ENCODE measurements at places on chromosomes 4 and X.
A peak's percentile ranks its signal among the peaks of the same experiment; 100 is the strongest.

- DNase-seq, result no peak
These were observed 77.8 kb downstream of the GALNTL6 start for GRCh38 chr4:171891038-171891437.

DNA sequence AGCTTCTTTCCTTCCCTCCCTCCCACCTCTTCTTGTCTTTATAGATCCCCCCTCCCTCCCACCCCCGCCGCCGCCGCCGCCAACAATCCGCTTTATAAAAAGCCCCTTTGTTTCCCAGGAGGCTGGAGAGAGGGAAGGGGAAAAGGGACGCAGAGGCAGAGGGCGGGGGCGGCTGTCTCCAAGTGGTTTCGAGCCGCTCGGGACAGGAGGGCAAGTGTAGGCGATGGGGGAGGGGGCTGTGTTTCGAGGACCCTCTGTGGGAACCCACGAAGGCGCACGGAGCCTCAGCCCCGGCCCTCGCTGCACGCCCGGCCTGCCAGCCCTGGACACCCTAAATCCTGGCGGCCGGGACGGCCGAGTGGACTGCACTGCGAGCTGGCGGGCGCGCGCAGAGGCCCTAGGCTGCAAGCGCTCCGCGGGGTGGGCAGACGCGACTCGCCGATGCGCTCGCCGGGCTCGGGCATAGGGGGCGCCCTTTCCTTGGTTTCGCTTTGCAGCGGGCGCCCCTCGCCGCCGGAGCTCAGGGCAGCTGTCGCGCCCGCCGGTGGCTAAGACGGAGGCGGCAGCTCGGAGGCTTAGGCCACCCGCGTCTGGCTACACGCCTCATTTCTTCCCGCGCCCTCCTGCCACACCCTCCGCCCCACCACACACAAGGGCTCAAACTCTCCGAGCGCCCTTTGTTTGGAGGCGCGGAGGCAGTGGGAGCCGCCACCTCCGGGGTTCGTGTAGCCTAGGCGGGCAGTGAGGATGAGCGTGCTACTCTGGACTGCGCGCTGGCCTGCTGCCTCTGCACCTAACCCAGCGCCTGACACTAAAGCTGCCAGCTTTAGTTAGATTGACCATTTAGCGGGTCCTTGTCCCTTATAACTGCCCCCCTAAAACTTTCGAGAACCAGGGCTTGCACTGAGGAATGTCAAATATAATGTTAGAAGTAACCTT is 2.2 kb downstream of the MAMLD1 start:
- peak; percentile 63 for DNase-seq

GRCh38 chr4:31114816-31115215 is 394.6 kb downstream of the PCDH7 start:
- DNase-seq, result no peak

DNA sequence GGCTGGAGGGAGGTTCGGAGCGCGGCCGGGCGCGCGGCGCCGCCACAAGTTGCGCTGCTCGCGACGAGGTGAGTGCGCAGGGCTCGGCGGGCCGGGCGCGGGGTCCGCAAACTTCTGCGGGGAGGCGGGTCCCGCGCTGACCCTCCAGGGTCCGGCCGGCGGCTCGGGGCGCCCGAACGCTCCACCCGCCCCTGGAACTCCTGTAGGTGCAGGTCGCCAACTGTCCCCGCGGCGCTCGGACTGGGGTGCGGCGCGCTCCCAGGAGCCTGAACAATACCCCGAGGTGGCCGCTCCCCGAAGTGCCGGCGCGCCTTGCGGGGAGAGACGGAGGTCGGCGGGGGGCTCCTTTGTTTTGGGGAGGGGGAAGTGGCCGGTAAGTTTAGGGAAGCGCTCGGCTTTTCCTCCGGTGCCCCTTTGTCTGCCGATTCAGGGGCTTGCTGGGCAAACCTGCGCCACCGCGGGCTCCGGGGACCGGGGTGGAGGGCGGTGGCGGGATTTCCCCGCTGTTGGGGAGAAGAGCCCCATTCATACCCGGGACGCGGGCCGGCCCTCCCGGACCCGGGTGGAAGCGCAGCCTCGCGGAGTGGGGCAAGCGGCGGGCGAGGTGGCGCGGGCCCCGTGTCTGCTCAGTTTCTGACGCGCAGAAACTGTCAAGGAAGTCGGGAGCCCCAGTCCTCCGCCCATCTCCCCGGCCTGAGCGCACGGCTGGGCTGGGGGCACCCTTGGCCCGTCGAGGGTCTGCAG is 694 bp downstream of the TBL1X start:
- no peak for DNase-seq

DNA sequence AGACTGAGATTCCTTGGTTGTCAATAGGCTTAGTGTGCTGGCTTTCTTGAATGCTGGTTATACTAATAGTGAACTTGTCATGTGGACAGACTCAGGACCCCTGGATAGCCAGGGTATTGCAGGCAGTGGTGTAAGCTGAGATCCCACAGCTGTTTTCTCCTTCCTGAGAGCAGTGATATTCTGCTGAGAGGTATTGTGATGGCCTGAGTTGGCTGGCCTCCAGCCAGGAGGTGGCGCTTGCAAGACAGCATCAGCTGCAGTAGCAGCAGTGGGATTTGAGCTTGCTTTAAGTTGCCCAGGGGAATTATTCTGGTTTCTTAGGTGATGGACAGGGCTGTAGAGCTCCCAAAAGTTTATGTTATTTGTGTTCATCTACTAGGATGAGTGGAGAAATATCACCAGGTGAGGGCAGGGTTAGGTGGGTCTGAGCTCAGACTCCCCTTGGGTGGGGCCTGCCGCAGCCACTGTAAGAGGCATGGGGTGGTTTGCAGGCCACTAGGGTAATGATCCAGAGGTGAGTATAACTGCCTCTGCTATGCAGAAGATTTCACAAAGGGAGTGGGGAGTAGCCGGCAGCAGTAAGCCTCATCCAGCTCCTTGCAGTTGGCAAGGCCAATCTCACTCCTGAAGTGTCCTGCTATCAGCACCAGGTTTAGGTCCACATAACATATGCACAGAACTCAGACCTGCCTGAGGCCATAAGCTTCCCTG is 66.2 kb downstream of the IL15 start:
- DNase-seq, result no peak

- no peak for DNase-seq
These were observed 65.7 kb upstream of the ARHGAP24 start for GRCh38 chr4:85409251-85409650.

- DNase-seq, result no peak
These were observed 18.4 kb upstream of the MYOZ2 start for GRCh38 chr4:119116925-119117900.

Data from progenitor cell of endocrine pancreas (in vitro differentiated cells).